Adrenal gland (tissue), 19 donors: ENCODE measurements at places on chromosomes 16 and 17. TPM values are rescaled to one million over a fixed set of nuclear protein-coding genes. Genes with fewer than 3 reads are reported as not detected.
A peak's percentile ranks its signal among the peaks of the same experiment; 100 is the strongest.

DNA sequence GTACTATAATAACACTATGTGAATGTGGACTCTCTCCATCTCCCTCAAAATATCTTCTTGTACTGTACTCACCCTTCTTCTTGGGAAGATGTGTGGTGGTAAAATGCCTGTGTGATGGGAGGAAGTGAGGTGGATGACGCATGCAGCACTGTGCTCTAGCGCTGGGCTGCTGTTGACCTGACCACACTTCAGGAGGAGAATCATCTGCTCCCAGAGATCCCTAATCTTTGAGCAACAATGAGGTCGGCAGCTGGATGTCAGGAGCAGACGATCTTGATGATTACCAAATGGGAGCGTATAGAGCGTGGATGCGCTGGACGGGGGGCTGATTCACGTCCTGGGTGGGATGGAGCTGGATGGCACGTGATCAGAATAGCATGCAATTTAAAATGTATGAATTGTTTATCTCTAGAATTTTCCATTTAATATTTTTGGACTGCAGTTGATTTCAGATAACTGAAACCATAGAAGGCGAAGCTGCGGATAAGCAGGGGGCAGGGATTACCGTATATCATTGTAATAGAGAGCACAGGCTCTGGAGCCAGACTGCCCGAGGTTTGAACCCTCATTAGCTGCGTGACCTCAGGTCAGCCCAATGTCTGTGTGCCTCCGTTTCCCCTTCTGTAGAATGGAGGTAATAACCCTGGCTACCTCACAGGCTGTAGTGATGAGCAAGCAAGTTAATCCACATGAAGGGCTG lies 23.7 kb upstream of the CYLD start:
- DNase-seq: no peak

GRCh38 chr16:55471448-55472097 lies 7.4 kb upstream of the MMP2 start:
- no peak for DNase-seq

GRCh38 chr16:77190190-77190477 lies 856 bp upstream of the MON1B start:
- DNase-seq: no peak

GRCh38 chr17:51860954-51861561 lies 297.5 kb downstream of the CA10 start:
- peak; percentile 17 for DNase-seq

DNA sequence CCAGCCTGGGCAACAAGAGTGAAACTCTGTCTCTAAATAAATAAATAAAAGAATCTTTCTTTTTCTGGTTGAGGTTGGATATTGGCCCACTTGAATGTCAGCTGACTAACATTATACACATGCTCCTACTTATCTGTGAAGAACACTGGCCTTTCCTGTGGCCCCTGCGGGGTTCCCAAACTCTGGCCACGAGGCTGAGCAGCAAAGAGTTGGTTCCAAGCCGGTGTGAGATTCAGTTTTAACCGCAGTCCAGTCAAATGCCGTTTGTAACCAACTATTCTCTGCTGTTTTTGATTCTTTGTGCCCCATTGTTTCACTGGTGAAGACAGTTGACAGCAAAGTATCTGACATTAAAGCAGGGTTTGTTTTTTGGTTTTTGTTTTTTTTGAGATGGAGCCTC lies 11.2 kb downstream of the ETV4 start:
- no peak for DNase-seq

GRCh38 chr17:12242345-12242954 lies 221.8 kb downstream of the MAP2K4 start:
- DNase-seq: no peak

CCL23 gene
- polyA plus RNA-seq: 3.3 TPM

PLK1 gene
- polyA plus RNA-seq: 2.8 TPM
